ENCODE measurements at places on chromosomes 5 and 9.

DNA sequence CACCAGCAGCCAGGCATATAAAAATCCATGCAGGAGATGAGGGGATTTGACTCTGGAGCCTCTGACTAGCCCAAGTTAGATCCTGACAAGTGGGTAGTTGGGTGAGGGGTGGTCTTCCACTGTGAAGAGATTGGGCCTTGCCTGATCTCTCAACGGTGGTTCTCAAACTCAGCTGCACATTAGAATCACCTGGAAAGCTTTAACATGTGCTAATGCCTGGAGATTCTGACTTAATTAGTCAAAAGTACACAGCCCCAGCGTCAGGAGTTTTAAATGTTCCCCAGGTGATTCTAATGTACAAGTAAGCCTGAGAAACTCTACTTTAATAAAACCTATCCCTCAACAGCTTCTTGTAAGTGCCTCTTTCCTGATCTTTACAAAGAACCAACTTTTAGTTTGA, 57.5 kb downstream of the GCNT4 start:
- DNase-seq = no peak

DNA sequence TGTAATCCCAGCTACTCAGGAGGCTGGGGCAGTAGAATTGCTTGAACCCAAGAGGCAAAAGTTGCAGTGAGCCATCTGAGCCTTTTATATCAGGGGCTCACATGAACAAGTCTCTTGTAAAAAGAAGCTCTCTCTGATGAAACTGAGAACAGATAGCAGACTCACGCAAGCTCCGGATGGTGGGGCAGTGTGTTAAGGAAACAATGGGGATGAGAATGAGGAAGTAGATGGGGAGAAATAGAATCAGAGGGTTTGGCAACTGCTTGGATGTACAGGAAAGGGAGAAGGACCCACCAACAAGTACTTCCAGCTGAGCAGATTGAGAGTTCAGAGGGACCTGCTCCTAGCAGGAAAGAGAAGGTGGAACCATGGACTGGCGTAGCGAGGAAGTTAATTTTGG, 18.6 kb downstream of the TMEM252 start:
- no peak for DNase-seq

DNA sequence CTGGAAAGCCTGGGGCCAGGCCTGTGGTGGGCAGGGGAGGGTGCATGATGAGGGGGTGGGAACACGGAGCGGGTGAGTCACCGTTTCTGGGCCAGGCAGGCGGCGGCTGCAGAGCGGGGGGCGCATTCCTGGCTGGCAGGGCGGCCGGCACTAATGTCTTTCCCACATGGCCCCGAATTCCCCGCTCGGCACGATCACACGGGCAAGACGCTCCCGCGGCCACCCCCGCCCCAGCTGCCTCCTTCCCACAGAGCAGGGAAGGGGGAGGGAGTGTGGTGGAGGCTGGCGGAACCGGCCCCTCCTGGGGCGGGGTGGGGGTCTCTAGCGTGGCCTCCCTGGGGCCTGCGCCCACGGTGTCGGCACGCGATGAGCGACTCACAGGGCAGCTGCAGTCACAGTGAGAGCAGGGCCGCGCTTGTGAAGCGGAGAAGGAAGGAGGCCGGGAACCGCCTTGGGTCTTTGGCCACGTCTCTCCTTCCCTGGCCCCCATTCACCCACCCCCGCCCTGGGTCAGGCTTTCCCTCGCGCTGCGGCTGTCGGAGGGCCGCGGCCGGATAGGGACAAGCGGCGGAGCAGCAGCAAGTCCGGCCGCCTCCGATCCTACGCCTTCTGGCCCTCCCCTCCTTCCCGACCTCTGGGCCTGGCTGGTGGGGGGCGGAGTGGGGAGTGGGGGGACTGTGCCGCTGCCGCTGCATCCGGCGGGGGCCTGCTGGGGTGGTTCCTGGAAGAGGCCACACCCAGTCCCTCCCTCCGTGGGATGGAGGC, 48.9 kb downstream of the CXXC5 start:
- DNase-seq = no peak

GRCh38 chr5:19733612-19734495, 254.1 kb downstream of the CDH18 start:
- no peak for DNase-seq

- DNase-seq = peak; percentile 49
Measured at GRCh38 chr5:125700380-125700861, 722.8 kb upstream of the GRAMD2B start.

DNA sequence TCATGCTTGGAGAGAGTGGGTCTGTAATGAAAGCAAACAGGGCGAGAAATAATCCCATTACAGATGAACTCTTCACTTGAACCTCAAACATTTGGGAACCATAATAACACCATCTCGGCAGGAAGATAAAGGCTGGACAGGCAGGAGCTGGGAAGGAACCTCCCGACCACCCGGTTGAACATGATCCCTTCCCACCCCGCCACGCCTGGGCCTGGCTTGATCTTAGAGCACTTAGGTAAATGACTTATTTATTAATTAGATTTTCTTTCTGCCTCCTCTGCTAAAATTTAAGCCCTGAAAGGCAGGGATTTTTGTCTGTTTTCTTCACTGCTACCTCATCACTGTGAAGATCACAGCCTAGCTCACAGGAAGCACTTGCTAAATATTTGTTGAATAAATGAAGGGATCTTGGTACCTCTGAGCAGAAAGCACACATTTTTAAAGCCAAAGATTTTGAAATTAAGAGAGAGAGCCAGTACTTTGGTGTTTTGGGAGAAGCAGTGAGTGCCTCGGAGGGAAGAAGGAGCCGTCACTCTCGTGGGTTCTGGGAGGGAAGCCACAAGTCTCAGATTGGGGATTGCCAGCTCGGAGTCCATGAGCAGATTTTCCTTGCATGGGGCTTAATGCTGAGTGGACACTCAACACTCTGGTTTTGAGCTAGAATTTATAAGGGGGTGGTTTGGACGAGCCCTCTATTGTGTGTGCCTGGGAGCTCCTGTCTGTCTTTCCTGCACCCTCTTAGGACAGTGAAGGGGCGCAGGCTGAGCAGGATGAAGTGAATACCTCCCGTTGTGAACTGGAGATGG, 133.3 kb downstream of the MACROH2A1 start:
- no peak for DNase-seq

GRCh38 chr9:6428940-6429889, 16.2 kb downstream of the UHRF2 start:
- no peak for DNase-seq
